ENCODE measurements at places on chromosomes 5 and 9.

DNA sequence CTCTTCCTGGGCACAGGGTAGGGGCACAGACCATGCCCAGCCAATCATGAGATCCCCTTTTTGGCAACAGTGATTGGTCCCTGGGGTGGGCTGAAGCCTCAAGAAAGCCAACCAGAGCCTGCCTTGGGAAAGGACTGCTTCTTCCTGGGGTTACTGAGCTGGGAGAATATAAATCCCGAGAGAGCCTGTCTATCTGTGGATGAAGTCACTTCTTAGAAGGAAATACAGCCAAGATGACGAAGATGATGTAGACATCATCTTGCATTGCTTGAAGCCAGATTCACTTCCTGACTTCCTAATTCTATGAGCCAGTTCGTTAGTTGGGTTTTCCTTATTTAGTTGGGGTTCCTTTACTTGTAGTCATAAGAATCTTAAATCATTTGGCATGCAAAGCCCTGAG lies 50.1 kb upstream of the PWWP2A start:
- DNase-seq = no peak

DNA sequence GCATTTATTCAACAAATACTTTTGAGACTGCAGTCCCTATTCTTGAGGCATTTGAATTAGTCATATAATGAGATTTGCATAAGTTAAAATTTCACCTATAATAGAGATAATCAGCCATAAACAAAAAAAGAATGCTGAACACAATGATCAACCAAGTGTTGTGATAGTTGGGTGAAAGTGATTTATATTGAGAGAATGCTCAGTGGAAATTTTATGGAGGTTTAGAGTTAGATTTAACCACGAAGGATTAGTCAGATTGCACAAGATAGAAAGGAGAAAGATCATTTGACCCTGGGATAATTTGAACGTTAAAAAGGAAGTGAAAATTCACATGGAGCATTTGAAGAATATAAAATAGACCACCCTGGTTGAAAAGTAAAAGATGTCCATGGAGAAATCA lies 356.2 kb downstream of the NPR3 start:
- DNase-seq = no peak

GRCh38 chr9:113205861-113206260 lies 15.2 kb downstream of the FKBP15 start:
- DNase-seq = no peak

- DNase-seq = no peak
These were observed 55.1 kb downstream of the HMGCS1 start for GRCh38 chr5:43258116-43258515.

DNA sequence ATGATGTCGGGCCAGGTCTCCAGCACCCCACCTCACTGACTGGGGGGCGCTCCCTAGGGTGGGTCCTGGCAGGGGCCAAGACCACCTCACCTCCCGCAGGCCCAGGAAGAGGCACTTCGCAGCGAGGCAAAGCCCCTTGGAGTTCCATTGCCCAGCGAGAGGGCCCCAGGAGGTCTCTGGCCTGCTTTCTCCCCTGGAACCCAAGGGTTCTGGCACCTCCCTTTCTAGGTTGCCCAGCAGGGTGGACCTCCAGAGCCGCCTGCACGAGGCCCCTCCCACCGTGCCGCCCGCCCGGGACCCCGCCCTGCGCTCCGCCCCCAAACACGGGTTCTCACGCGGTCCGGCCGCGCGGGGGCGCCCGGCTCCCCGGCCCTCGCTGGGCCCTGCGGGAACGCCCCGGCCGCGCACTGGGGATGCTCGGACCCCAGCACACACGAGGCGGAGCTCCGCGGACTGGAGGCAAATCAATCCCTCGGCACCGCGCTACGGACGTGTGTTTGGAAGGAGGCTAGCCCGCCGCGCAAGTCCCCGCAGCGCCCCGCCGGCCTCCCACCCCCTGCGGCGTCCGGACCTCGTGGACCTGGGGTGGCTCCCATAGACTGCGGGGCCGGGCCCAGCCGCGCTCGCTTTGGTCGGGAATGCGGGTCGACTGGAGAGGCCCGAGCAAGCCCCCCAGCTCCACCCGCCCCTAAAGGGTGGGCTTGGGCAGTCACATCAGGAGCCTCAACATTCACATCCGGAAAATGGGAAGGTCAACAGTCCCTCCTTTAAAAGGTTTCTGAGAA lies 99.5 kb upstream of the LMX1B start:
- DNase-seq = peak; percentile 72

- DNase-seq = peak; percentile 23
These were observed 525.6 kb downstream of the PDE4D start for GRCh38 chr5:59367791-59368394.

DNA sequence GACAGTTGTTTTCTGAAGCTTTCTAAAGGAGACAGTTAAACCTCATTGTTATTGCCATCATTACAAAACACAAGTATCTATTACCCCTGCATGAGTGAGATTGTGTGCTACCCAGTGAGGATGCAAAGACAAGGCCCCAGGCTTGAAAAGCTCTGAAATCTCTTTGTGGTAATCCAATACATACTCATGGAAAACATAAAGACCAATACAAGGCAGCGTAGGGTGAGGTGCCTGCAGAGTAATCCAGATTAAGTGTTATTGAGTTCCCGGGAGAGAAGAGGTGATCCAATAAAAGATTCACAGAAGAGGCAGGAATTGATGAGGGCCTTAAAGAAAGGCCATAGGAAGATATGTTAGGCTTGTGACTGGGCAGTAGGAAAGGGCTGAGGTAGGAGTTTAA lies 150.1 kb downstream of the MEF2C start:
- no peak for DNase-seq

- DNase-seq = no peak
These were observed 309.6 kb downstream of the ACTL7B start for GRCh38 chr9:108546215-108546614.

DNA sequence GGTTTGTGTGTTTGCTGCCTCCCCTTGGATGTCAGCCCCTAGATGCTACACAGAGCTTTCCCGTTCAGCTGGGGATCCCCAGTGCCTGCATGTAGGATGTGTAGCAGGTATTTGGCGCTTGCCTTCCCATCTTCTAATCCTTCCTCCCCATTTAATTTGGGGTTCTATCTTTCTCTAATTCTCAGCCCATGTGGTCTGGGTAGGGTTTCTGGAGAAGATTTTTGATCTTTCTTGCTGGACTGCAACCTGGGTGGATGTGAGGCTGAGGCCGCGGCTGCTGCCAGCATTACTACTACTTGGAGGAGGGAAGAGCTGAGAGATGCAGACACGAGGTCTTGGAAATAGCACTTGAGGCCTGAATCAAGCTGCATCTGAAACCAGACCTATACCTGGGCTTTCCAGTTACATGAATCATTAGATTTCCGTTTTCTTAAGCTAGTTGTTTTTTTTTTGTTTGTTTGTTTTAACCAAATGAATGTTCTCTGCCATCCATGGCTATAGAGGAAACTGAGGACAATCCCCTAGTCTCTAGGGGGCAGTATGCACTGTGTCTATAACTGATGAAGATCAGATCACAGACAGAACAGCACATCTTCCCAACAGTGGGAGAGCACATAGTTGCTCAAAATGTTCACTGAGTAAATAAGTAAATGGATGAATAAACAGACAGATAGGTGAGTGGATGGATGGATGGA lies 178.6 kb downstream of the FGF18 start:
- no peak for DNase-seq

GRCh38 chr5:88688156-88688983 lies 194.6 kb downstream of the MEF2C start:
- DNase-seq = no peak

DNA sequence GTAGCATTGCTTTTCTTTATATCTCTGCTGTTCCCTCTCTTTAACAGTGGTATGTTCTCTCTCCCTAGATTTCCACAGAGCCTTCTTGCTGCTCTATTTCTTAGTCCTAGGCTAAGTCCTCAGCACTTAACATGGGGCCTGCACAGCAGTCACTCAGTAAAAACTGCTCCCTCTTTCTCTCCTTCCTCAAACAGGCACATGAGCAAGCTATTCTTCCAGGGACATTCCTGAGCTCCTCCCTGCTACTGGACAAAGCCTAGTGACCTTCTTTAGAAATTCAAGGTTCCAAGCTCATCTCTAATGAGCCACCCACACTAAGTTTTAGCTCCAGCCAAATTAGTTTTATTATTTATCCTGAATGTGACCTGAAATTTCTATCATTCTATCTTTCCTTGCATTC lies 39.5 kb downstream of the TRIM32 start:
- DNase-seq = no peak

- DNase-seq = no peak
These were observed 210.3 kb upstream of the TNC start for GRCh38 chr9:115328228-115328627.

GRCh38 chr9:123872710-123873109 lies 57.2 kb downstream of the DENND1A start:
- no peak for DNase-seq

DNA sequence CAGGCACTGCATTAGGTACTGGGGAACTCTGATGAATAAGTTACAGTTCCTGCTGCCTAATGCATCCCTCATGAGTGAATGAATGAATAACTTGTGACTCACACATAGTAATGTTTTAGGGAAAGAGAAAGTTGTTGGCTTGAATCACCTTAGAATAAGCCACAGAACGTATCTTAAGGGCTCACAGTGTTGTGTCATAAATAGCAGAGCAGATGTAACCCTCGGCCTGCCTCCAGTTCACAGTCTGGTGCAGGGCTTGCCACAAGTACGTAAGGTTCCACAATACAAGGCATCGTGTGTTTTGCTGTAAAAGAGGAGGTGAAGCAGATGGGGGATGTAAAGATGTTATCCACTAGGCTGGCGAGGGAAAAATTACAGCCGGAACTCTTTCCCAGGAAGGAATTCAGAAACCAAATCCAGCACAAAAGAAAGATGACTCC lies 218.7 kb downstream of the TRPM3 start:
- DNase-seq = no peak

GRCh38 chr5:141784529-141784928 lies 93.7 kb downstream of the PCDH1 start:
- no peak for DNase-seq

DNA sequence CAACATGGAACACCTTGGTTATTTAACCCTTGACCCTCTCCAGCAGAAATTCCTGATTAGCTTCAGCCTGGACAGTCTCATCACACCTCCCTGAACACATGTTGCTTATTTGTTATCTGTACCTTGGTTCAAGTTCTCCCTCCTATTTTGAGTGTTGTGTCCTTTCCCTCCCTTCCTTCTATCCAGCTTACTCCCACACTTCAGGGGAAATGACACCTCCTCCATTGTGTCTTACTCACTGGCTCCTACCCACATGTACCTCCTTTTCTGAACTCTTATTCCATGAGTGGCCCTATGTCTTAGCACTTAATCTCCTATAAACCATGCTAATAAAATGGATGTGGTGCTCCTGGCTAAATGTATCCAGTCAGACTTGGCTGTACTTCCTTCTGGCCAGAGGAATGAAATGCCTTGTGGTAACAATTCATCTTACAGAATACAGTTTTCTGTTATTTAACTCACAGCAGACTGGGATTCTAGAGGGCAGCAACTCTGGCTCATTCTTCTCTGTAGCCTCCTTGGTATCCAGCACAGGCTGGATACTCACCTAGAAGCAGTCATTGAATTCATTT lies 11.2 kb downstream of the LIX1 start:
- no peak for DNase-seq

- no peak for DNase-seq
These were observed 130.9 kb upstream of the TMEM161B start for GRCh38 chr5:88399561-88399960.

- no peak for DNase-seq
These were observed 121.4 kb downstream of the DOCK8 start for GRCh38 chr9:336039-336438.

DNA sequence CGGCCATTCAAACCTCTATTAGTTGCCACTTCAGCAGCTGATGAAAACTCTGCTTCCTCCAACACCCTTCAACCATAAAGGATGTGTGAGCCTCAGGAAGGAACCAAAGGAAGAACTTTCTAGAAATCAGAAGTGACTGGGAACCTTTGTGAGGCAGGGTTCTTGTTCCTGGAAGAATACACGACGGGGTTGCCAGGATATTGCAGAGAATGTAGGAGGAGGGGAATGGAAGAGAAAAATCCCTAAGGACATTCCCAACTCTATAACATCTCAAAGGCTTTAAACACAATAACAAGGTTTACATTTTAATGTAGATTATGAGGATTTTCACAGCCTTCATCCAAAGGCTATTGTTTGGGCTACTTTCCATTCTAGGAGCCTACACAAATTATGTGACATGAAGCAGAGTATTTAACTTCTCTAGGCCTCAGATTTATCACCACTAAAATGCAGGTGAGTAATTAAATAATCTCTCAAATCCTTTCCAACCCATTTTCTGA lies 147.7 kb downstream of the GLIS3 start:
- DNase-seq = no peak

GRCh38 chr5:124212934-124213333 lies 533.5 kb downstream of the ZNF608 start:
- no peak for DNase-seq

- DNase-seq = no peak
These were observed 169.4 kb downstream of the RASEF start for GRCh38 chr9:82893549-82893948.

GRCh38 chr5:22076586-22076985 lies 776.6 kb downstream of the CDH12 start:
- no peak for DNase-seq

Measured in activated T-cell treated with anti-CD3 and anti-CD28 coated beads, Interleukin-2, amount 50 U/mL, for 1 hour (primary cell).